Fibroblast of lung (primary cell): ENCODE measurements at places on chromosomes 5 and 9.

- peak; percentile 81 for DNase-seq
Measured at GRCh38 chr5:76715736-76716455, at the start of gene F2R. Gene F2R, plus strand, starts transcription at chr5:76716126. Its CDS starts 182 bp downstream, at chr5:76716308.

DNA sequence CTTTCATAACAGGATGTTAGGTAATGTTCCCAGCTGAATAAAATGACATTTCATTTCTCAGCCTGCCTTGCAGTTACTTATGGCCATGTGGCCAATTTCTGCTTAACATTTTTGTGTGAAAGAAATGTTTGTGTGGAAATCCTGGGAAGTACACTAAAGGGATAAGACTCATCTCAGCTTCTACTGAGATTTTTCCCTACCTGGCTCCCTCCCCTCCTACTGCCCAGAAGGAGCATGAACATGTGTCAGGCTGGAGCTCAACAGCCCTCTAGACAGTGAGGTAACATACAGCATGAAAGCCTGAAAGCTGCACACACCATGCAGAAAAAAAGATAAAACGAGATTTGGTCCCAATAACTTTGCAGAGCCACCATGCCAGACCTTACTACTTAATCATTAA, 288.4 kb upstream of the COX7C start:
- no peak for DNase-seq

GRCh38 chr5:160274483-160274931, 37.9 kb downstream of the CCNJL start:
- DNase-seq: no peak

DNA sequence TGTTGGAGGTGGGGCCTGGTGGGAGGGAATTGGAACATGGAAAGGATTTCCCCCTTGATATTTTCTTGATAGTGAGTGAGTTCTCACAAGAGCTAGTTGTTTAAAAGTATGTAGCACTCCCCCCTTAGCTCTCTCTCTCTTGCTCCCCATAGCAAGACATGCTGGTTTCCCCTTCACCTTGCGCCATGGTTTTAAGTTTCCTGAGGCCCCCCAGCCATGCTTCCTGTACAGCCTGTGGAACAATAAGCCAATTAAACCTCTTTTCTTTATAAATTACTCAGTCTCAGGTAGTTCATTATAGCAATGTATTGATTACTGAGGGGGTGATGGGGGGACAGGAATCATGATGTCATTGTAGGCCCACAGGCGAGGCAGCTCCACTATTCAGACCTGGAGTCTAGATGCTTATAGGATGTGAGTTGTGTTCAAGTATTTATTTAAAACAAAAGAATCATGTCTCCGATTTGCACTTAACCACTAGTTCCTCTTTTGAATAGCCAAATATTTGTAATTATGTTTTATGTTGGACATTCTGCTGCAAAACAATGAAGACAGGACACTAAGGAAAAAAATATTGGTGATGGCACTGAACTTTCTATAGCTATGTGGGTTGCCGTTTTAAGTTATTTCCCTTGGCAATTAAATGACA, 156.6 kb downstream of the TMEM38B start:
- DNase-seq: no peak

- no peak for DNase-seq
Measured at GRCh38 chr9:132789719-132790118, 88.4 kb downstream of the AK8 start.

DNA sequence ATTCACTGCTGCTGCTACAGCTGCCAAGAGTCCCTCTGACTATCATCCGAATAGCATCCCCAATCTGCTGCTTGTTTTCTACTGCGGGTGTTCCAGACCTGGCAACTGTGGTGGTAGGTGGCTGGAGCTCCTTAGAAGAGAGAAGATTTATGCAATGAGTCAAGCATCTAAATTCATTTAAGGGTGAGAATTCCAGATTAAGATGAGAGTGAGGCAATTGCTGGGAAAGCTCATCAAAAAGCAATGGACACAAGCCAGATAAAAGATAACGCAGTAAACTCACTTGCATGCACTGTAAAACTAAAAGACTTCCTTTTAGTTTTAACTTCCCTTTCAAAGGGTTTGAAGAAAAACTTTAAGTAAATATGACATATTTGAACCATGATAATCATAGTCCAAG, 3.9 kb downstream of the PLK2 start:
- DNase-seq: peak; percentile 75

DNA sequence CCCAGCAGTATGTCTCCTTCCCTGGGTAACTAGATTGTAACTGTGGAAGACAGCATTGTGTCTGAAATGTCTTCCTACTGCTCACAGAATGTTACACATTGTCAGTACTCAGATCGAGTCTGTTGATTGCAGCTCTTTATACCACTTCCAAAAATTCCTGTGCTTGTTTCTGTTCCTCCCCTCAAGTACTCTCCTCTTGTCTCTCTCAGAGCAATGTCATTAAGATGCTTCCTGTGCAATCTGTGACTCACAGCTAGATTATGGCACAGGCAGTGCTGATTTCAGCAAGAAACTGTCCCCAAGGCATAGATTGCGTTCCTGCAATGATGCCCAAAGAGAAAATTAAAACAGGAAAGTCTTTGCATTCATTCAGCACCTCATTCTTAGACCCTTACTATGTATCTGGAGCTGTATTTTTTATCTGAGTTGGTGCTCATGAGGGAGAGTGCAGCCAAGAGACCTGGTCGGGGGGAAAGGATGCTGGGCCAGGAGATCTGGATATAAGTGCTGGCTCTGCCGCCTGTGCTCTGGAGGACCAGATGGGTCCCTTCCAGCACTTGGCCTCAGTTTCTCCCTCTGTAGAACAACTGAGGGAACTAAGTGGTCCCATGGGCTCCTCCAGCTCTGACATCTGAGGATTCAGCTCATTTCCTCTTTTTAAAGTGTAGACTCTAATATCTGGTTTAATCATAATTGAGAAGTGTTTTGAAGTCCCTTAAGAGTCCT, 40.8 kb upstream of the GNPDA1 start:
- DNase-seq: peak; percentile 55

GRCh38 chr5:133957080-133957479, 11.3 kb downstream of the C5orf15 start:
- DNase-seq: no peak

DNA sequence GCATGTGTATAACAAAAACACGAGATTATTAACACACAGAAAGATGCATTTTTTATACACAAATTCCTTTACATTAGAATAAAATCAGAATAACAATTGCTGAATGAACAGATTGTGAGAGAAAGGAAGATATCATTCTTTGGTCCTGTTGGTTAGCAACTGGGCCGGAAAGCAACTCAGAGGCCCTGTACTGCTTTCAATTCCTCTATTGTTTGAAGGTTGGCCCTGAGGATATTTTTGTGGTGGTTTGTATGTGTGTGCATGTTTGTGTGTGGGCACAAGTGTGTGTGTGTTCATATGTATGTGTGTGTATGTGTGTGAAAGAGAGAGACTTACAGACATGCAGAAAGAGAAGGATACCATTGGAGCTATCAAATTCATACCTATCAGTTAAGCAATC, 356.8 kb upstream of the DMAC1 start:
- DNase-seq: no peak

DNA sequence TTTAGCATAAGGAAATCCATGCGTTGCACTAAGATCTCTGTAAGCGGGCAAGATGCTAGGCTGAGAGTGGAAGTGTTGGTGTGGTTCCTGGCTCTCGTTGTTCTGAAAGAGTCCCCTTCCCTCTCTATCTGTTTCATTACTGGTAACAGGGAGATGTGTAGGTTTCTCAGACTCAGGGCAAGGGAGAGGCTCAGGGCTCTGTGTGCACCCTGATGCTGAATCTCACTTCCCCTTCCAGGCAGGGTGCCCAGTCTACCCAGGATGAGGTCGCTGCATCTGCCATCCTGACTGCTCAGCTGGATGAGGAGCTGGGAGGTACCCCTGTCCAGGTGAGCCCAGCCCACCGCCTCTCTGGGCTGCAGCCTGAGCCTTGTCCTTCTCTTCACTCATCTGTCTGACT, 45.7 kb downstream of the STOM start:
- no peak for DNase-seq

DNA sequence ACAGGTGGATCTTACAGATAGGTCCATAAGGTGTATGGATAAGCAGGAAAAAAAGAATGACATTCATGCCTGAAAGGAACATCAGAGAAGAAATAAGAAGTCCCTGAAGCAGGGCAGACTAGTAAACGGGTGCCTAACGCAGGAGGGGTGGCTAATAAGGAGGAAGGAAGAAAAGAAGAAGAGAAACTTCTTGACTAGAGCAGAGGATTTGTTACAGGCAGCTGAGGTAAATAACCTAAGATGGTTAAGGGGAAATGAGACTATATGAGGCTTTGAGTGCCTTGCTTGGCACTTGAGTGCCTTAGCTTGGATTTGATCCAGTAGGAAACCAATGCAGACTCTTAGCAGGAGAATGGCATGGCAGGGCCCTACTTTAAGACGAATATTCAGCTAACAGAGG, 313.5 kb upstream of the PDE4D start:
- no peak for DNase-seq

DNA sequence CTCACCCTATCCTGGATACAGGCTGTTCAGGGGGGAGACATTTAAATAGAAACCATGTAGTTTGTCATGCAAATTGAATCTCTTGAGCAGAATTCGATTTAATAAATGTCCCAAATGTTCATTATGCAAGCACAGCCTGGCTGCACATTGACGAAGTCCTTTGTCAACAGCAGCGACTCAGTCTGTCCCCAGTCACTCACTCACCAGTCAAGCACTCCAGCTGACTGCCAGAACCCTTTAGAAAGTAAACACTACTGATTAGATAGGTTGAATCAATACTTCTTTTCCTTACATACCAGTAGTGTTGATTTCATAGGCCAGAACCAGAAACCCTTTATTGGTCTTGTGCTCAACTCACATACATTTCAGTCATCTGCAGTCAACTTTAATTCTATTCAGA, 27.5 kb downstream of the CDH6 start:
- no peak for DNase-seq

- DNase-seq: no peak
Measured at GRCh38 chr5:91307048-91307447, 76.1 kb downstream of the ARRDC3 start.

DNA sequence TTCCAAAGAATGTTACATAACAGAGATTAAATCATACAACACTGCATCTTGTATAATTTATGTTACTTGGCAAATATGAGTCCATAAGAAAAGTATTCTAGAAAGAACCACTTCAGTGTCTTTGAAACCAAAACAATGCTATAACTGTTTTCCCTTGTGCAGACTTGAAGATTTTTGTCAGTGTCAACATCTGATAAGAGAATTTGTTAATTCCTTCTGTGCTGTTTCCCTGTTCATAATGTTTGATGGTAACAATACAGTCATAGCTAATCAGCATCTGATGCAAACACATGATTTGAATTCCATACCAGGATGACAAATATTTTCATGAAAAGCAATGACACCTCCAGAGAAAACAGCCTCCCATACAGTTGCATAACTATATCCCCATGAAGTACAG, 306.8 kb downstream of the SEMA5A start:
- DNase-seq: no peak

- DNase-seq: no peak
Measured at GRCh38 chr9:99749641-99750040, 72.0 kb upstream of the NR4A3 start.

DNA sequence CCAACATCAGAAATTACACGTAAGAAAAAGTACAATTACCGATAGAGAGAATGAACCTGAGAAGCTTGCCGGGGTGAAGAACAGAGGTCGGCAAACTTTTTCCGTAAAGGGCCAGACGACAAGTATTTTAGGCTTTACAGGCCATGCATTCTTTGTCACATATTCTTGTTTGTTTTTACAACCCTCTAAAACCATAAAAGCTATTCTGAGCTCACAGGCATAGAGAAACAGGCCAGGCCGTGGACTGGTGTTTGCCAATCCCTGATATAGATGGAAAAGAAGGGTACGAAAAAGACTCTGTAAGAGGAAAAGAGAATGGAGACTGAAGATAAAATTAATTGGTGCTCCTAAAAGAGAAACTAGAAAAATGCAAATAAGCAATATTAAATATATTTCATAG, 15.4 kb downstream of the SFXN1 start:
- no peak for DNase-seq

GRCh38 chr9:95954940-95955339, 79.4 kb downstream of the ERCC6L2 start:
- DNase-seq: peak; percentile 6

- no peak for DNase-seq
Measured at GRCh38 chr5:148981353-148981752, 81.5 kb downstream of the SH3TC2 start.

- no peak for DNase-seq
Measured at GRCh38 chr9:91045041-91045440, 243.4 kb downstream of the SYK start.

DNA sequence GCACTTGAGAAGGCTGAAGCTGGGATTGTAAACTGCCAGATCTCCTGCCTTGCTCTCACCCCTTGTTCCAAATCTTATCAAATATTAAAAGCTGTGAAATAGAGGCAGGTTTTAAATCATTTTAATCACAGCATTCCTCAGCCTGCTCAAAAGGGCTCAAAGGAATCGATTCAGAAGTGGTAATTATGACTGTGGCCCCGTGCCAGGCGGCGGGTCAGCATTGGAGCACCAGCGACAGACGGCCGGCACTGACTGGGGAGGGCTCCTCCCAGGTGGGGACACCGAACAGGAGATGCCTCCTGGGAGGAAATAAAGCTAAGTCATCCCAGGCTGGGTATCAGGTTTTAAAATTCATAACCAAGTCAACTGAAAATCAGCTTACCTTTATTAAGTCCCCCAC, 66.7 kb downstream of the KCNIP1 start:
- DNase-seq: no peak

- DNase-seq: no peak
Measured at GRCh38 chr5:151004499-151004898, 15.9 kb upstream of the GPX3 start.

- DNase-seq: peak; percentile 92
Measured at GRCh38 chr5:173789031-173789920, 98.9 kb upstream of the CPEB4 start.

DNA sequence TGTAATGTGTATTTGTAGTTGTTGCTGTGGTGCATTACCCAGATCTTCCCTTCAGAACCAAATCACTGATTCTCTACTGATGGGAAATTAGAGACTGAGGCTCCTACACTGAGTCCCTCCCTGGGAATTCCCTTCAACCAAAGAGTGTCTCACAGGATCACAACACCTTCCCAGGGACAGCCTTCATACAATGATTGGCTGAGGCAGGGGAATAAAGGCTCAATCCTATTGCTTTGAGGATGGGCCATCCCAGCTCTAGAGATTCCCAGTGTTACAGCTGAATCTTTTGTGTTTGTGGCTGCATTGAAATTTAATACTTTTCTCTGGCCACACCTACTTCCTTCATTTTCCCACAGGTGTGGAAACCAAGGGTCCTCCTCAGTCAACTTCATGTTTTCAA, 96.4 kb upstream of the ELL2 start:
- DNase-seq: no peak

GRCh38 chr5:139363937-139364336, 19.2 kb downstream of the SLC23A1 start:
- no peak for DNase-seq

GRCh38 chr9:22446589-22446949, at the start of gene DMRTA1:
Gene DMRTA1, plus strand, starts transcription at chr9:22446824. Its CDS starts 242 bp downstream, at chr9:22447066.
- DNase-seq: peak; percentile 34

- DNase-seq: no peak
Measured at GRCh38 chr5:177426566-177427210, at the start of gene GRK6. Gene GRK6, plus strand, starts transcription at chr5:177426676. Its CDS starts 170 bp downstream, at chr5:177426846.

DNA sequence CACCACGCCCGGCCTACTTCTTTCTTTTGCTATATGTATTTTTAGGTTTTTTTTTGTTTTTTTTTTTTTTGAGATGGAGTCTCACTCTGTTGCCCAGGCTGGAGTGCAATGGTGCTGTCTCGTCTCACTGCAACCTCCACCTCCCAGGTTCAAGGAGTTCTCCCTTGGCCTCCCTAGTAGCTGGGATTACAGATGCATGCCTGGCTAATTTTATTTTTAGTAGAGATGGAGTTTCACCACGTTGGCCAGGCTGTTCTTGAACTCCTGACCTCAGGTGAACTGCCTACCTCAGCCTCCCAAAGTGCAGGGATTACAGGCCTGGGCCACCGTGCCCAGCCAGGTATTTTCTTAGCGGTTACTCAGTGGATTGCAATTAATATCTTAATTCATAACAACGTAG, 23.9 kb upstream of the C5orf24 start:
- no peak for DNase-seq
